Esophagus squamous epithelium (tissue), 5 donors: ENCODE measurements at places on chromosomes 16 and 17.
A peak's percentile ranks its signal among the peaks of the same experiment; 100 is the strongest.

DNA sequence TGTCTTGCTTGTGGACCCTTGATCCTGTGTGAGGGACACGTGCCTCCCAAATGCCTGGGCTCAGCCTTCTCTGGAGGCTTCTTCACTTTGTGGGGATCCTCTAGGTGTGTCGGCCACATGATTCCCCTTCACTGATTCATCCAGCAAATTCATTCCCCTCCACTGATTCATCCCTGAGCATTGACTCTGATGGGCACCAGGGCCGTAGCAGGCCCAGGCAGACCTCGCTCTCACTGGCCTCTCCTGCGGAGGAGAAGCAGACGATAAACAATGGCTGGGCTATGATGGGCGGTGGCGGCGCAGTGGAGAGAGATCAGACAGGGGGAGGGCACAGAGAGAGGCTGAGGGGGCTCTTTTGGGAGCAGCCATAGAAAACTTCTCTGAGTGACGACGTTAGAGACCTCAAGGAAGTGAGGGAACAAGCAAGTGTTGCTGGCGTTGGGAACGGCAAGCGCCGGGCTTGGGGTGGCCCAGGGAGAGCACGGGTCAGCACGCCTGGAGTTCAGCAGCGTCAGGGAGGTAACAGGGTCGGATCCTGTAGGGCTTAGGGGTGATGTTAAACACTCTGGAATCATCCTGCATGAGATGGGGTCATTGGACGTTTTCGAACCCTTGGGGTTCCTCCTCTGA lies 17.5 kb upstream of the RPTOR start:
- no peaks in the 10 kb centered on the region for H3K4me1 ChIP-seq
- H3K27ac ChIP-seq, result no peak overlapping the region
- DNase-seq, result no peak
- H3K27me3 ChIP-seq, result no peaks in the 10 kb centered on the region
- no peak overlapping the region for H3K4me3 ChIP-seq
- no peaks in the 10 kb centered on the region for H3K36me3 ChIP-seq

GRCh38 chr16:19926449-19927390 lies 42.1 kb upstream of the GPRC5B start:
- no peak overlapping the region for H3K4me3 ChIP-seq
- H3K36me3 ChIP-seq, result no peaks in the 10 kb centered on the region
- no peak for DNase-seq
- H3K27ac ChIP-seq, result no peak overlapping the region
- H3K4me1 ChIP-seq, result no peaks in the 10 kb centered on the region
- no peaks in the 10 kb centered on the region for H3K27me3 ChIP-seq

DNA sequence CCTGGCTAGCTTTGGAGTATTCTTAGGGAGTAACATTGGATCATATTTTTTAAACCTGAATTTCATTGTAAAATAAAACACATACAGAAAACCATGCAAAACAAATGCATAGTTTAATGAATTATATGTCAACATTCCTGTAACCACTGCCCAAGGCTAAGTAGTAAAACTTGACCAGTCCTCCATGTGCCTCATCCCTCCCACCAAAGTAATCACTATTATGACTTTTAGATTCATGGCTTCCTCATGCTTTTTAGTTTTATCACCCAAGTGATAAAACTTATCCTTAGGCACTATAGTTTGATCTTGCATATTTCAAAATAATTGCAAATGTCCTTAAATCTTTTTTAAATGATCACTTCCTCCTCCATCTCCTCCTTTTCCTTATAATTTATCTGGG lies 20.4 kb downstream of the PRKCA start:
- no peak for DNase-seq
- H3K27ac ChIP-seq, result no peak overlapping the region
- no peak overlapping the region for H3K4me3 ChIP-seq

GRCh38 chr17:7237761-7238419 lies 1.4 kb downstream of the PHF23 start:
- no peak for DNase-seq
- H3K36me3 ChIP-seq, result peaks cover 14% of the 10 kb centered on the region
- peaks cover 66% of the 10 kb centered on the region for H3K4me1 ChIP-seq
- peak overlapping the region; percentile 98 for H3K27ac ChIP-seq
- H3K4me3 ChIP-seq, result peak overlapping the region; percentile 99

DNA sequence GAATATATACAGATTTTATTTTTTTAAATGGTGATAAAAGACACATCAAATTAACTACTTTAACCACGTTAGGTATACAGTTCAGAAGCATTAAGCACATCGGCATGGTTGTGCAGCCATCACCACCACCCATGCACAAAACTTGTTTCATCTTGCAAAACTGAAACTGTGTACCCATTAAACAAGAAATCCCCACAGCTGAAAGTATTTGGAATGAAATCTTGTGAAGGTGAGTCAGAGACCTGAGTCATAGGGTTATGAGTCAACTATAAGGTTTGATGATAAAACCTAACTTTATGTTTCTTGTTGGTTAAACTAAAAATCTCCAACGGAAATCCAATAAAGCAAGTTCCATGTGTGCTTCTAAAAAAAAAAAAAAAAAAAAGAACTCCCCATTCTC lies 561.6 kb upstream of the PSMD7 start:
- no peak for DNase-seq
- H3K36me3 ChIP-seq, result no peaks in the 10 kb centered on the region

GRCh38 chr17:46968224-46968834 lies 10.7 kb downstream of the RPRML start:
- no peaks in the 10 kb centered on the region for H3K27me3 ChIP-seq
- no peaks in the 10 kb centered on the region for H3K4me1 ChIP-seq
- no peaks in the 10 kb centered on the region for H3K36me3 ChIP-seq
- H3K27ac ChIP-seq, result no peak overlapping the region
- DNase-seq, result no peak

GRCh38 chr17:81084680-81085419 lies 49.9 kb downstream of the BAIAP2 start:
- H3K27ac ChIP-seq, result peak overlapping the region; percentile 86
- H3K27me3 ChIP-seq, result no peaks in the 10 kb centered on the region
- H3K4me1 ChIP-seq, result peaks cover 99% of the 10 kb centered on the region
- peaks cover 13% of the 10 kb centered on the region for H3K36me3 ChIP-seq
- DNase-seq, result no peak
